ENCODE measurements at places on chromosomes 1 and 21. TPM values are rescaled to one million over a fixed set of nuclear protein-coding genes. Genes with fewer than 3 reads are reported as not detected.

ZZZ3 gene
- 91.3 TPM for total RNA-seq

AK4 gene
- 1.7 TPM for total RNA-seq

KIF14 gene
- total RNA-seq, result 28.3 TPM

SEMA4A gene
- 0.44 TPM for total RNA-seq
